ENCODE measurements at places on chromosomes 6 and 20.

GRCh38 chr6:16333580-16333979 is 95.2 kb downstream of the GMPR start:
- peak; percentile 80 for DNase-seq

DNA sequence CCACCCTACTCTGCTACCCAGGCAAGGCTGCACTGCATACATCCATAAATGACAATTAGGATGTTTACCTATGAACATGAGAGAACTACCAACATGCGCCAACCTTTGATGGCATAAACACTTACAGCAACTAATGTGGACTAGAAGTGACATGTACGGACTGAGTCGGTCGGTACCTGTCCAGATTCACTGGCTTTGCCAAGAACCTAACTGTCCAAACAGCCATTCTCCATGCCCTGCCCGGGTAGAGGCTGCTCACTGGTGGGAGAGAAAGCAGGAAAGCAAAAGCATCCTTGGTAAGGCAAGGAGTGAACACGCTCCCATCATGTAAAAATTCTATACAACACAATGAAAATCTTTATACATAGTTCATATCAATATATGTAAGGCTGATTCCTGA is 30.0 kb downstream of the SYNDIG1 start:
- DNase-seq: no peak

DNA sequence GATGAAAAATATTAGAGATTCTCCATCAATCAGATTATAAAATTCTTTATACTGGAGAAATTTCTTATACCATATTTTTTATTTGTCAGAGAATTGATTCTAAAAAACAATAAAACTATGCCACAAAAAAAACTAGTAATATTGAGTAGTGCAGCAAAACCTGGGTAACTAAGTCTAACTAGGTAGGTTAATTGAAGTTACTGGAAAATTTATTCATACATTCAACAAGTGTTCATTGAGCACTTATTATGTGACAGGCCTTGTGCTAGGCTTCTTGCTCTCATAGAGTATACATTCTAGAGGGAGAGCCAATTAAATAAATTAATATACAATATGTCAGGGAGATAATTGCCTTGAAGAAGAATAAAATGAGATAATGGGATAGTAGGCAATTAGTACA is 189.4 kb downstream of the EYA4 start:
- no peak for DNase-seq

- DNase-seq: no peak
Observed at GRCh38 chr6:88383183-88383582, 217.0 kb upstream of the CNR1 start.

DNA sequence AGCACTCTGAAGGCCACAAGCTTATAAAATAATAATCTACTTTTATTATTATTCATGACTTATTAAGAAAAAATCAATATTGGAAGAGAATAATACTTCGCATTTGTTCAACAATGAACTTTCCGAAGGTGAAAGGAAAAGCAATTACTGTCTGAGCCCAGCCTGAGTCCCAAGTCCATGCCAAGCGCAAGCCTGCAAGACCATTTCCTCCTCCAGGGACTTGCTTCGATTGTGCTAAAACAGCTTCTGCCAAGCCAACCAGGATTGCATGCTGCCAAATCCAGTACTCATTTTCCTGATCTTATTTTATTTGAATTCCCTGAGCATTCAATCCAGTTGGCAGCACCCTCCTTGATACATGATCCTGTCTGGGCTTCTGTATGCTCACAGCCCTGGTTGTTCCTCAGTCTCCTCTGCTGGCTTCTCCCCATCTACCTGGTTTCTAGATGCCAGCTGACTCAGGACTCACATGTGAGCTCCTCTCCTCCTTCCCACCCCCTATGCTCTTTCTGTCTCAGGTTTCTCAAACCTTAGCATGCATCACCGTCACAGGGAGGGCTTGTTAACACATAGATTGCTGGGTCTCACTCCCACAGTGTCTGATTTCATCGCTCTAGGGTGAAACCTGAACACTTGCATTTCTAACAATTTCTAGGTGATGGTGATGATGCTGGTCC is 55.9 kb upstream of the PSMF1 start:
- no peak for DNase-seq

GRCh38 chr6:1363298-1363697 is 26.1 kb upstream of the FOXF2 start:
- DNase-seq: no peak

- no peak for DNase-seq
Observed at GRCh38 chr6:90993770-90994169, 406.9 kb upstream of the MAP3K7 start.

DNA sequence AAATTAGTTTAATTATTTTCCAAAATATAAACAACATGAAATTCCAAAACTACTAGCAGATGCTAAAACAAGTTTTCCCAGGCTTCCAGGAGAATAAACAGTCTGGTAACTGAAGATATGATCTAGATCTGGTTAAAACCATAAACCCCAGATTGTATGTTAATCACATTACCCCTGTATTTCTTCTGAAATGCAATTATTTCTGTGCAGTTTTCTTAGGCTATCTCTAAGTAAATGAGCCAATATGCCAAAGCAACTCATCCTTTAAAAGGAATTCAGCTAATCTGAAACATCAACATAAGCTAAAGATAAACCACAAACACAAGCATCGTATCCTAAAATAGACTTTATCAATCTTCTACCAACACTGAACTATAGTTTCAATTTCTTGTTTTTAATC is 44.6 kb upstream of the SENP6 start:
- no peak for DNase-seq

DNA sequence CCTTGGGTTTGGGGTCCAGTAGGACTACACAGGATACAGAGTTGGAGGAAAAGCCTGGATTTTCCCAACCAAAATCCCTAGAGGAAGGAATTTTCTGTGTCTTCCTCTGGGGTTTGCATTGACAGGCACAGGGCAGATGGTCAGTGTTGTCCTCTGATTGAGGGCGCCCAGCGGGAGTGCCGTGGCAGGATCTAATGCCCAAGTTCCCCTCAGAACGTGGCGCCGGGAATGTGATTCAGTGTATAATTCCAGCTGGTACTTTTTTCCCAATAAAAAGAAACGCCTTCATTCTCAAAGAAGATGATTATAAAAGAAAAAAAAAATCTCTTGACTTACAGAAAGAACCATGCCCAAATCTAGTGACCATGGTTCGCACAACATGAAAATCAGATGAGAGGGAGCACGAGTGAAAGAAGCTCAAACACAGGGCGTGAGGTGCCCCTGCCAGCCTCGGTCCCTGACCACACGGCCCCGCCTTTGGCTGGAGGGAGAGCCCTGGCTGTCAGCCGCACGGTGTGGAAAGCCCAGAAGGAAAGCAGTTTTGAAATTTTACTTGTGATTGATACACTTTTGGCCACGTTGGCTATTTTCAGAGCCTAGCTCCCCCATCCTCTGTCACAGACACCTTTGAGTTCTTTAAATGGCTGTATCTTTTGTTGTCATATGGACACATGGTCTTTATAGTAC is 31.6 kb downstream of the VEGFA start:
- DNase-seq: no peak

GRCh38 chr6:27864906-27865849 is 47.0 kb downstream of the OR2B2 start:
- DNase-seq: peak; percentile 96

DNA sequence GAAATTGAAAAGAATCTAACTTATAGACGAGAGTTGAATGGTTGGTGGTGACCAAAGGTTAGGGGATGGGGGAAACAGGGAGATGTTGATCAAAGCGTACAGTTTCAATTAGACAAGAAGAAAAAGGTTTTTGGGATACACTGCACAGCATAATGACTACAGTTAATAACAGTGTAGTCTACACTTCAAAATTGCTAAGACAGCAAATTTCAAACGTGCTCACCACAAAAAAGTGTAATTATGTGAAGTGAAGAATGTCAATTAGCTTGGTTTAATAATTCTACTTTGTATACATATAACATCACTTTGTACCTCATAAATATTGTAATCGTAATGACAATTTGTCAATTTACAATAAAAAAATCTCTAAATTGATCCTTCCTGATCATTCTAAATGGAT is 267.5 kb downstream of the RNGTT start:
- no peak for DNase-seq

- no peak for DNase-seq
Observed at GRCh38 chr6:39441986-39442385, 119.5 kb upstream of the KCNK16 start.

GRCh38 chr6:168866534-168866933 is 387.1 kb downstream of the THBS2 start:
- DNase-seq: no peak

Data from epithelial cell of proximal tubule (primary cell).